Myocyte (in vitro differentiated cells): ENCODE measurements at places on chromosomes 12 and 14. TPM values are rescaled to one million over a fixed set of nuclear protein-coding genes. Genes with fewer than 3 reads are reported as not detected.

DNA sequence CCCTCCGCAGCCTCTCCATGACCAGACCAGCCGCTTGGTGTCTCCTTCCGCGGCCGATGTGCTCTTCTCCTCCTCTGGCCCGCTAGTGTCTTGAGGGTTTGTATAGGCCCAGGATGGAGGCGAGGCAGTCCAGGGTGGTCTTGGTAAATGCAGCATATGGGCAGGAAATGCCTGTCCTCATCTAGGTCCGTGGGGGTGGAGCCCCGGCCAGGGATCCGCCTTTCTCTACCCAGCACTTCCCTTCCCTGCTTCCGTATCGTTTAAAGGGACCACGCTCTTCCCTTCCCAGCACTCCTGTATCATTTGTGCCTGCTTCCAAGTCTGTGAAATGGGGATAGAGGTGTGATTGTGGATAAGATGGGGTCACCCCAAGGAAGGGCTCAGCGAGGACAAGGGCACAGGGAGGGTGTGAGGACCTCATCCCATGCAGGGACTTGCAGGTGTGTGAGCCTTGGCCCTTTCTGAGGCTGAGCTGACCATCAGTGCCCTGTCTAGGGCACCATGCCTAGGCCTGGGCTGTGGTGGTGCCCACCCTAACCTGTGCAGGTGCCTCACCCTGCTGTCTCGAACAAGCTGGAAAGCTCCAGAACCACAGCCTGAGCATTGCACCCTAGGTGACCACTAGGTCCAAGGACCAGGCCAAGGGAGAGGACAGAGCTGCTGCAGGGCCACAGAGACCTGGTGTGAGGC lies 326.8 kb upstream of the RTL1 start:
- no peak for DNase-seq

- DNase-seq, result peak; percentile 6
Observed at GRCh38 chr12:108457734-108458361, 57.2 kb upstream of the FICD start.

DNA sequence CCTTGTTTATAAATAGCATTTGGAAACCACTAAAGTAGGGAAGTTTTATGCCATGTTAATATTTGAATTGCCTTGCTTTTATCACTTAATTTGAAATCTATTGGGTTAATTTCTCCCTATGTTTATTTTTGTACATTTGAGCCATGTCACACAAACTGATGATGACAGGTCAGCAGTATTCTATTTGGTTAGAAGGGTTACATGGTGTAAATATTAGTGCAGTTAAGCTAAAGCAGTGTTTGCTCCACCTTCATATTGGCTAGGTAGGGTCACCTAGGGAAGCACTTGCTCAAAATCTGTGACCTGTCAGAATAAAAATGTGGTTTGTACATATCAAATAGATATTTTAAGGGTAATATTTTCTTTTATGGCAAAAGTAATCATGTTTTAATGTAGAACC lies 4.4 kb downstream of the RAN start:
- no peak for DNase-seq

SRGAP1 gene
- 2.1 and 2.3 TPM in 2 replicates for total RNA-seq

IRF2BPL gene
- 78.2 and 114 TPM in 2 replicates for total RNA-seq

RILPL1 gene
- total RNA-seq, result 30.3 and 43.4 TPM in 2 replicates
